ENCODE measurements at places on chromosomes 3 and 15.

DNA sequence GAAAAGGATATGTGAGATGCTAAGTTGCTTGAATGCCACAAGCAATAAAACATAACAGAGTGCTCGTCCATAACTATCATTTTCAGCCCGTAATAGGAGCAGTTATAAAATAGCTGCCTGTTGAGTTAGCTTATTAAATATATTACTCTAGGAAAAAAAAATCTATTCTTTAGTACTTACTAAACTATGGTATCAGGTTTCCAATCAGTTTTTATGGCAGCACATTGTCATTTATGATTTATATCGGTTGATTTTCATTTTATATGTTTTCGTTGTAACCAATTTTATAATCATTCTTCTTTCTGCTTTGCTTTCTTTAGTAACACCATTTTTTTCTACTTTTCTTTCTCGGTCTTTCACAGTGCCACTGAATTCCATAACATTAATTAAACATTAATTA lies 51.9 kb downstream of the SEMA6D start:
- DNase-seq: no peak

DNA sequence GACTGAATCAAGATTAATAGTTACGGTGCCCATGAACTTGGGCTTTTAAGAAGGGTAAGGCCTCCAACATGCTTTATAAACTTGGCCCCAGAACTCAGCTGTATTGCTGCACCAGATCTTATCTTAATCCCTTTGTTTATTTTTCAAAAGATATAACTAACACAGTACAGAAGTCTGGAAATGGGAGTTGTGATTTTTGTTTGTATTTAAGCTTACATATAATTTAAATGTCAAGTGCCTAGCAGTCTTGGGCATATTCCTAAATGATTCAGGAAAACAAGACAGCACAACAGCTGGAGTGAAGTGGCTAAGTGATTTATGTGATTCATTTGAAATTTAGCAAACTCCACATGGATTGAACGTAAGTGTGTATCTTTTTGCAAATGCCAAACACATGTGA lies 56.2 kb downstream of the NBEAL2 start:
- DNase-seq: no peak

DNA sequence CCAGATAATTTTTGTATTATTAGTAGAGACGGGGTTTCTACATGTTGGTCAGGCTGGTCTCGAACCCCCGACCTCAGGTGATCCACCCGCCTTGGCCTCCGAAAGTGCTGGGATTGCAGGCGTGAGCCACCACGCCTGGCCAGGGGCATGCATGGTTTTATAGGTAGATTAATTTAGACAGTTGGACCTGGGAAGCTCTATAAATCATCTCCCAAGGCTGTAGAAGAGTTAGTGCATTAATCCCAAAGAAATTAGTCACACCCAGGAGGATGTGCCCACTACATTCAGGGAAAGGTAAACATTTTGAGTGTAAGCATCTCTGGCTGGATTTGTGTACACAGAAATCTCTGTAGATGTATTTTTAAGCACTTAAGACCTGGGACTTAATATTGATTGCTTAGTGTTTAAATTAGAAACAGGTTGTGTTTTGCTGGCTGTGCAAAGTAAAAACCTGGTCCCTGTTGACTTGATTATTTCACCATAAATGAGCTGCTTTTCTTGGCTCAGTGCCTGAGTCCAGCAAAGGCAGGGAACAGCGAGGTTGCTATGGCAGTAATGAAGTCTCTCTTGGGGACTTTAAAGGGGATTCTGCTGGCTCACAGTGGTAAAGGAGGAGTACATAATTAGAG lies 19.2 kb downstream of the EXOSC7 start:
- no peak for DNase-seq

DNA sequence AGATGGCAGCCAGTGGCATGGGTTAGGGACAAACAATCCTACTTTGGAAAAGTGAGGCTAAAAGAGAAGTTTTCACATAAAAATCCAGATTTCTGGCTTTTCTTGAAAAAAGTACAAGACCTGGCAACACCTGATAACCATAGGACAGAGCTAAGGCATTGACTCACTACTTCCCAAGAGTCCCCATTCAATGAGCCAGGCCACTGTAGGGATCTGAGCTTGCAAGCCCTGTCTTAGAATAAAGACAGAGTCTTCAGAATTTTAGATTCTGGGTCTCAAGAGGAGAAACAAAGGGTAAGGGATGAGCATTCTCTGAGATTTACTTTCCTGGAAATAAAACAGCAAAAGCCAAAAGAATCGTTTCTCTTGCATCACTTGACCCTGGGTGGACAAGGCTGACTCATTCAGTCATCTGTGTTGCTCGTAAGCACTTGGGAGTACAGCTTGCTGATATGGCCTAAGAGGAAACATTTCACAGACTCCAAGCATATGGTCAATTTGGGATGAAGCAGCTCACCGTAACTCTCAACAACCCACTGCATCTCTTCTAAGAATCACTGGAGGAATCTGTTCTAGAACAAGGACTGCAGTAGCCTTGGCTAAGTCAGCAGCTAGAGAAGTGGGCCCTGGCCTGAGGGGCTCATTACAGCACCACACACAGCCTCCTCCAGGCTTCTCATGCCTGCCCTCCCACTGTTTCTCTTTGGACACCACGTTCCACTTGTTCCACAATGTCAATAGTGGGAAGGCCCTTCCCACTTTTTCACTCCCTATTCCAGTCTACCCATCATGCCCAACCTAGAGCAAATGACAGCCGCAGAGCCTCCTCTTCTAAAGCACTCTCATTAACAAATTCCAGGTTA lies 86.2 kb downstream of the RFTN1 start:
- no peak for DNase-seq

DNA sequence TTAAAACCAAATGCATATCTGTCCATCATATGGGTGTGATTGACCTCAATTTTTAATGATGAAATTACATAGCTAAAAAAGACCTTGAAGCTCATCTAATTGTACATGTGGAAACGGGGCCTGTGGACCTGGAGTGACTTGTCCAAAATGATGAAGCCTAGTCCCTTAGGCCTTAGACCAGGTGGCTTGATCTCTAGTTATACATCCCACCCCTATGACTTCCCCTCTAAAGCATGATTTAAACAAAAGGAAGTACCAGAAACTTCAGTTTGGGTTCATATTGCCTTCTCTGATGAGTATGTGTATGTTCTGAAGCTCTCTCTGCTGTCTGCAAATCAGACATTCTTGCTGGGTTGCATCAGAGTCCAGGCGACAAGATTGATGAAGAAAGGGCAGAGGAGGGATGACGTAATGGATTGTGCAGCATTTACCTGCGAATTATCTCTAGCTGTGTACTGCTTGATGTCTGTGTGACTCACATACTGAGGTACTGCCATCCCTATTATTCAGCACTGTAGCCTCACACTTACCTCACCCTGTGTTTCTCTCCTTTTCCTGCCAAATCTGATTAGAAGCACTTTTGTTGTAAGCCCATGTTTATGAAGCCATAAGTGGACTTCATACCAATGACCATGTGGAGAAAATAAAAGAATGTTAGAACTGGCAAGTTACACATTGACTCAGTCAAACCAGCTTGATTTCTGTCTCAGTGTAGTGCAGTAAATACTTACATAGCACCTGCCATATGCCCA lies 111.5 kb downstream of the FILIP1L start:
- DNase-seq: no peak

GRCh38 chr3:52190294-52191074 lies 7.5 kb upstream of the ALAS1 start:
- peak; percentile 54 for DNase-seq

GRCh38 chr3:119148493-119149180 lies 2.7 kb downstream of the TEX55 start:
- no peak for DNase-seq

- no peak for DNase-seq
These were observed 684.3 kb upstream of the SGO1 start for GRCh38 chr3:20870106-20870899.

GRCh38 chr3:134081211-134081610 lies 51.5 kb upstream of the SLCO2A1 start:
- no peak for DNase-seq

DNA sequence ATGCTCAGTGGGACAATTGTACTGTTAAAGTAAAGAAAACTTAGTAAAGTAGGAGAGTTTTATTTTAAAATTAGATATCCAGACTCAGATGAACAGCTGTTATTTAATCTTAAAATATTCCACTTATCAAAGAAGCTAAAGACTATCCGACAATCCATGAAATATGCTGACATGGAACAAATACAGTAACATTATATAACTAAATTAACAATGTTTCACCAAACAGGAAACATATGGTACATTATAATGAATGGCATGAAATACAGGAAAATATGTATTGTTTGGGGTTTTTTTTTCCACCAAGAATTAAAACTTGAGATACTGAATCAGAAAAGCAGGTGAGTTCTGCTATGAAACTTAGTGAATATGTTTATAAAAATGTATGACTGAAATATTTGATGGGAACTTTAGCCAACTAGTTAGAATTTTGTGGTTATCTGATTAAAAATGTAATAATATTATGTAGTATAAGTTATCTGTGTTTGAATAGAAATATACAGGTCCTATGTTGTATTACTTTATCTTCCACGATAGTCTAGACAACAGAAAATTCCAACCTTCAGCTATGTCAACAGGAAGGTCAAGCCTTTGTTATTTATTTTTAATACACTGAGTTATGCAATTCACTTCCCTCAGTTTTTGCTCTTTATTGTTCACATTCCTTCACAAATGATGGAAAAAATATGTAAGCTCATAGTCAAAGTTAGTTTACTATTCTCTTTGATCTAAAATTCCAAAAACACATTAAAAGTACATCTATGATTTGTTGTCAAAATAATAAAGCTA lies 72.7 kb downstream of the UACA start:
- no peak for DNase-seq

DNA sequence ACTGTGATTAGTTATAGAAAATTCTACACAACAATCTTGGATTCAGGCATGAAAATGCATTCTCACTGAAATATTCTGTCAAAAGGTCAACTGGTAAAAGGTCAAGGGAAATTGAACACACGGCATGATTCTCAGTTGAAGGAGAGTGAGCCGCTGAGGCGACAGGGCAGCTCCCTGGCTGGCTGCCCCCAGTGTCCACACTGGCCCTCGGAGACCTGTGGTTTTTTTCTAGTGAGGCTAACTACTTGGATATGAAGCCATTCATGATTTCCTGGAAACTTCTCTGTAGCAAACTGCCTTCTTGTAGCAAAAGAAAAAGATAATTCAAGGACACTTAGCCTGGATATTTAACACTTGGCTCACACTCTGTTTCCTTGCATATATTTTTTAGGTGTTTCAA lies 37.2 kb downstream of the AADACL2 start:
- no peak for DNase-seq

- no peak for DNase-seq
These were observed 12.0 kb downstream of the EFCAB12 start for GRCh38 chr3:129416415-129416814.

GRCh38 chr15:28260722-28261121 lies 61.3 kb downstream of the HERC2 start:
- no peak for DNase-seq

GRCh38 chr15:88440021-88440420 lies 27.2 kb downstream of the MRPL46 start:
- DNase-seq: no peak

GRCh38 chr3:67719333-67719732 lies 64.9 kb upstream of the SUCLG2 start:
- no peak for DNase-seq

DNA sequence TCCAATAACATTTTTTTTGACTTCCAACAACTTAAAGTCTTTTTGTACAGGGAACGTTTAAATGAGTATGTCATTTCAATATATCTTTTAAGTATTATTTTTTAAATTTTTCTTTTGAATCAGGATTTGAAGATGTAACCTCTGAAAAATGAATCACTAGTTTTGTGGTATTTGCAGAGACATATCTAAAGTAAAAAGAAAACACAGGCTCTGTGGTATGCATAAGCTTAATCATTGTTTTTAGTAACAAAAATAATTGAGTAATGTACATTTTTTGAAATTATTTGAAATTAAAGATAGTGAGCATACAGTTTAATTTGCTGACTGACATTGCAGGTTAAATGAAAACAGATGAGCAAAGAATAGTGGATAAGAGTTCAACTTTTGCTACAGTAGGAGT lies 531.3 kb downstream of the ROBO1 start:
- no peak for DNase-seq

DNA sequence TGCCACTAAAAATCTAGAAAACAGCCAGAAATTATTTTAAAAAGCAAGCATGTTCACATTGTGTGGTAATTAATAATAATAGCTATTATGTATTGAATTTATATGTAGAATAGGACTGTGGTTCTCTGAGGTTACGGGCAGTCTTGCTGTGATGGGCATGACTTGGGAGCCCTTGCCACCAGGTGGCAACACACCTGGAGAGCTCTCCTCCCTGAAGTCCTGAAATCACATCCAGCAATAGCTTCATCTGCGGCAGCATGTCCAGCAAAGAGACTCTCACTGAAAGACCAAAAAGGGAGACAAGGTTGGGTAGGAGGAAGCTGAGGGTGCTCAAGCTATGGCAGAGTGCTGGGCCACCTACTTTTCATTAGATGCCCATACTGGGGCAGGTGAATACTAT lies 206.8 kb upstream of the IL12A start:
- no peak for DNase-seq

GRCh38 chr3:134453631-134454030 lies 32.2 kb downstream of the ANAPC13 start:
- no peak for DNase-seq

GRCh38 chr3:105397974-105398373 lies 31.3 kb downstream of the ALCAM start:
- DNase-seq: peak; percentile 14

GRCh38 chr3:178097576-178097975 lies 438.7 kb upstream of the KCNMB2 start:
- DNase-seq: peak; percentile 49

GRCh38 chr3:133937061-133937686 lies 41.5 kb upstream of the RAB6B start:
- DNase-seq: no peak
